Stimulated activated CD8-positive, alpha-beta memory T cell treated with anti-CD3 and anti-CD28 coated beads, Interleukin-7, amount 100 ng/mL, for 1 hour (primary cell): ENCODE measurements at places on chromosomes 7 and 10.

- no peak for DNase-seq
Observed at GRCh38 chr10:97046456-97047082, 139.2 kb downstream of the SLIT1 start.

GRCh38 chr7:23811540-23811939, 101.5 kb downstream of the STK31 start:
- no peak for DNase-seq

GRCh38 chr7:96183163-96183670, 138.7 kb downstream of the SLC25A13 start:
- DNase-seq, result no peak

DNA sequence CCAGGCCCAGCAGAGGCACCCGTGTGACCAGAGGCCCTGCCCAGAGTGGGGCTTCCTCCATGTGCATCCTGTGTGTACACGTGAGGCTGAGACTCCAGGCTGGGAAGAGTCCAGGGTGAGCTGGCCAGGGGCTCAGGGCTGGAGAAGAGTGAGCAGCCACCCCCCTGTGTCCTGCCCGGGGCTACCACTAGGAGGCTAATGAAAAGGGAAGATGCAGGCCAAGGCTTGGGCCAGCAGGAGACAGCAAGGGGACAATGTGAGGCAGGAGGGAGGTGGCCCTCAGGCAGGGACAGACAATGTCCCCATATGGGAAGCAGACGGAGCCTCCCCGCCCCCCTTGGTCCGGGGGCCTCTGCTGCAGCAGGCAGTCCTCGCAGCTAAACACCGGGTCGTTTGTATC, 102.0 kb downstream of the HIF1AN start:
- no peak for DNase-seq

DNA sequence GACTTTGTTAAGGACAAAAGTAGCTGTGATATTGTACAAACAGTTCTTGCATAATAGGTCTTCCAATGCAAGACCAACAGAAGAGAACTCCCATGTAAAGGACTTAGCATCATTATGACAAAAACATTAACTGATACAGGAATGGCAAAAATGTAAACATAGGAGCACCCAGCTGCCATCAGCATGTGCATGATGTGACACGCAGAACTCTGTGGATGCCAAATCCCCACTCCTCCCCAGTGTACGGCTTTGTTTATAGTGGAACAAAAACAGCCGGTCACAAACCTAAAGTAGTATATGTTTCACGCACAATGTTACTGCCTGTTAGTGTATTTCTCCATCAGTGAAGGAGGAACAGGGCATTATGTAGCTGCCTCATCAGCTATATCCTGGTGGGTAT, 316.0 kb upstream of the AOAH start:
- no peak for DNase-seq

- no peak for DNase-seq
Observed at GRCh38 chr10:97255512-97256293, 36.7 kb downstream of the ARHGAP19 start.

DNA sequence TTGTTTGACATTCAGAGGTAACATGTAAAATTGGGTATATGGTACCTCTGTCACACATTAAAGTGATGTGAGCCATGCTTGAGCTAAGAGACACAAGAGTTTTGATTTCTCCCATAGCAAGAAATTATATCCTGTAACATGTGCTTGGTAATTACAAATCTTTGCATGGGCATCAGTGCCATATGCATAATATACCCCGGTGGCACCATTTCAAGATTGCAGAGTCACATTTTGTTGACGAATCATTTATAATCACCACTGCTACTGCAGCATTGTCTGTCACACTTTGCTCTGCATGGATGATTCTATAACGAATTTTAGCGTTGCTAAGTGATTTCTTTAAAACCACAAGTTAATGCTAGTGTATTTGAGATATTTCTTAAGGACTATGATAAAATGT, 443.7 kb upstream of the LRRN3 start:
- no peak for DNase-seq

GRCh38 chr10:71281646-71282322, 37.3 kb upstream of the SLC29A3 start:
- DNase-seq, result no peak

DNA sequence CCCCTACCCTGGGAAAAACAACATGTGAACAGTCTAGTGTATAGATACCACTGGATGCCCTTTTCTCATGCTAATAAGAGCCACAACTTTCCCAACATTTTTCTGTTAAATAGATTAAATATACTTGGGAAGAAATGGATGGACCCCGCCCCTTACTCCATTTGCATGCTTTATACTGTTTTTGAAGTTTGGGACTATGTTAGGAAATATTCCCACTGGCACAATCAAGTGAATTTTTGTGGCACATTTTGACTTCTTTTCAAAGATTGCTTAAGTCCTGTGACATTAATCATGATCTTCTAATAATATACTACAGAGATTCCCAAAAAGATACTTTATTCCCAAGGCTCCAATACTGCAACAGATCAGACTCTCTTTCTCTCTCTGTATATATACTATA, 216.6 kb downstream of the TWIST1 start:
- DNase-seq, result no peak

DNA sequence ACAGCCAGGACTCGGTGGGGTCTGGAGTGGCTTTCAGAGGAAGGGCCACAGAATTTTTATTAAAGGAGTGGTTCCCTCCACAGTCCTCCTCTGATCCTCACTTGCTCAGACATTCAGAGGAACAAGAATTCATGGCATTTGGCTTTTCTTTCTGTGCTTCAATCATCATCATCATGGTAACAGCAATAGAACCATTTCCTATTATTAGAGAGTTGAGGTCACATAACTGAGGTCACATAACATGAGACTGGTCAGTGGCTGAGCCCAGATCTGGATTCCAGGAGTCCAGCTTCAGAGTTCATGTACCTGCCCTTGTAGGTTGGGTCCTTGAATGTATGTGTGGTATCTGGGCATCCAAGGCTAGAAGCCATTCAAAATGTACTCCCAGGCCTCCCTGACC, 177.3 kb upstream of the GRB10 start:
- DNase-seq, result no peak

DNA sequence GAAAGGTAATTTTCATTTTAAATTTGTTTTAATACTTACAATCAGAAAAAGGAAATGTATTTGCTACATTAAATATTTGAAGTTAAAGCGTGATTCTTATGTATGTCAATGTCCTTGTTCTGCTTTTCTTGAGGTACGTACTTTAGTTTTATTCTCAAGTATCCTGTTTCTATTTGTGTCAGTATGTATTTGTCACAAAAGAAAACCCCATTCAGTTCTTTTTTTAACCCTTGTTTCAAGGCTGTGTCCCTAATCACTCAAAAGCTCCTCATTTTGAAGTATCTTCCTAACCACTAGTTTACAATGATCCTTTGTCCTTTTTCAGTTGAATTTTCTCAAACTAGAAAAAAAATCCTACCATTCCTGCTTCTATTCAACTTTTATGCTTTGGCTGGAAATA, 25.2 kb downstream of the NHLRC2 start:
- DNase-seq, result no peak

DNA sequence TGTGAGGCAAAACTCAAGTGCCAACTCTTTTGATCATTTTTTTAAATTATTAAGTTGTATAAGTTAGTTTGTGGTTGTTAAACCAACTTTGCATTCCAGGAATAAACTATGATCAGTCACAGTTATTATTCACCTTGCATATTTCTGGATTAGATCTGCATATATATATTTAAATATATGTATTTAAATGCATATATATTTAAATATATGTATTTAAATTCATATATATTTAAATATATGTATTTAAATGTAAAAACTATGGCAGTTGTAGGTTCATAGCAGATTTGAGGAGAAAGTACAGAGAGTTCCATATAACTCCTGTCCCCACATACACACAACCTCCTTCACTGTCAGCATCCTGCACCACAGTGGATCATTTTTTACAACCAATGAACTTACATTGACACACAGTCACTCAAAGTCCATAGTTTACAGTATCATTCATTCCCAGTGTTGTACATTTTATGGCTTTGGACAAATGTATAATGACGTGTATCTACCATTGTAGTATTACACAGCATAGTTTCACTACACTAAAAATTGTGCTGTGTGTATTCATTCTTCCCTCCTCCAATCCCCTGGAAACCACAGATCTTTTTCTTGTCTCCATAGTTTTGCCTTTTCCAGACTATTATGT, 49.7 kb downstream of the TBC1D12 start:
- DNase-seq, result no peak

GRCh38 chr10:52464368-52465124, 150.5 kb downstream of the DKK1 start:
- no peak for DNase-seq

DNA sequence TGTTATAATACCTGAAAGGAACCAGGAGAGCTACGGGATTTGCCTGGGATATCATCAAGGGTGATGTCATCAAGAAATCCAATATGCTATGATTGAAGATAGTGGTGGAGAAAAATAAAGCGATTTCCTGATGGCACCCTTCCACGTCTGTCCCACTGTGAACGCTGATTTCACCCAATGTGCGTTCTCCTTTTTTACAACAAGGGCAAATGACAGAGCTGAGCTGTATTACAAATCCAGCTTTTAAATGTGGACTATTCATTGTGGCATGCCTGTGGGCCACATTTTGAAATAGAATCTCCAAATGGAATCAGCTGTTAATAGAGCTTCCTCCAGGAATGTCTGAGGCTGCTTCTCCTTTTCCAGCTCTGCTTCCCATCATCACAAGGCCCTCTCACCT, 23.3 kb downstream of the SLC13A4 start:
- no peak for DNase-seq

DNA sequence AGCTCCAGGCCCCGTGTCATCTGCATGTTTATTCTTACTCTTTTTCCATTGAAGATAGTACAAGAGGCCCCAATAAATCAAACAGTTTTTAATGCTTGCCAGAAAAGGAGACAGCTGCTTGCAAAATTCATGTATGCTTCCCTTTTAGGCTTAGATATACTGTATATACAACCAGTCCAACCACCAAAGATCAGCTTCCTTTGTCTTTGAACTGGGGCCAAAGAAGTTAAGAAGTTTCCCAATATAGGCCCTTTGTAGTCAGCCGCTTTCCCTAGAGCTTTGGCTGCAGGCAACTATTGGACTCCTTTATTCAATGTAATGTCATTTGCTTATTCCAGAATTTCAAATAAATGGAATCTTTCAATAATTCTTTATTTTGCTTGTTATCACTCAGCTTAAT, 1395.0 kb downstream of the GATA3 start:
- DNase-seq, result no peak

GRCh38 chr10:4763513-4763912, 62.5 kb upstream of the AKR1E2 start:
- no peak for DNase-seq

GRCh38 chr7:89072081-89072480, 276.5 kb upstream of the TEX47 start:
- no peak for DNase-seq

DNA sequence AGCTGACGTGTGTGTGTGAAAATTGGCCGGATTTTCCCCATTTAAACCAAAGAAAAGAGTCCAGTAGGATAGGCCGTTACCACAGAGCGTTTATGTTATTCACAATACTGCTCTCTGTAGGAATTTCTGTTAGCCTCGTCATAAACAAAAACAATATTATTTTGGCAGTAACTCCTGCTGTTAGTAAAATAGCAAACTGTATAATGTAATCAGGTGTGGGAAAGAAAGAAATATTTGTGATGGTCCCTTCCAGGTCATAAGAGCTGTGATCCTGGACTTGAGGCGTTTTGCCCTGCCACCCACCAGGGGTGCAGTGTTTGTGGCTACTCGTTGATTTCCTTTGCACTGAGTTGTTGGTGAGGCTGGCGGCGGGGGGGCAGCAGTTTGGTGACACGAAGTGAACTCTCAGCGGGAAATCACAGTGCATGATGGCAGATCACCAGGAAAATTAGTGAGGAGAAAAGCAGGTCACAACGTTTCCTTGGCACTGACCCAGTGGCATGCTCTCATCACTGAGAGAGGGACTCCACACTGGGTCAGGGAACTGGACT, 2.8 kb downstream of the EEPD1 start:
- DNase-seq, result no peak

DNA sequence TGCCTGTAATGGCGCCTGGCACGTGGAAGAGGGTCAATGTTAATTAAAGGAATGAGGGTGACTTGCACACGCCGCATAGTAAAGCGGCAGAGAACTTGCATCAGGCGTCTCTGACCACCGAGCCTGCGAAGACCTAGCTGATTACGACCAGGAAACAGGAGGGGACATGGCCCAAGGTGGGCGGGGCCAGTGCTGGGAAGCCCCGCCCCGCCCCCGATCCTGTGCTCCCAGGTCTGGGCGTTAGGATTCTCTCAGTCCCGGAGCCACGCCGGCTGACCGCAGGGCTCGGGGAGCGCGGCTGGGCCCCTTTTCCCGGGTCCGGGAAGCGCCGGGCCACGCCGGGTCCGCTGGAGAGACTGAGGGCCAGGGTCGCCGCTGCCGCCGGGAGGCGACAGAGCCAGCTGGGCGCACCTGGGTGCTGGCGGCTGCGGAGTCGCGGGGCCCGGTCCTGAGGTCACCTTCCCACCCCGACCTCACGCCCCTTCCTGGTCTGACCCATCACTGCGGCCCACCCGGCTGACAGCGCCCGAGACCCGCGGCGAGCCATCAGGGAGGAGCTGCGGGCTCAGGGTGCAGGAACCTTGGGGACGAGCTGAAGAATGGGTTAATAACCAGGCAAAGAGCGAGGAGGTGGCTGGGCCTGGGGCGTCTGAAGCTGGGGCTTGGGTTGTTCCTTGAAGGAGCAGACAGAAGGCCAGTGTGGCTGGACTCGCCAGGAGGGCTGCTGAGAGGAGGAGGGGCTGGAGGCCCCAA, 23.0 kb upstream of the GRID1 start:
- DNase-seq, result no peak
